ENCODE measurements at places on chromosomes 3 and 15. TPM values are rescaled to one million over a fixed set of nuclear protein-coding genes. Genes with fewer than 3 reads are reported as not detected.

DNA sequence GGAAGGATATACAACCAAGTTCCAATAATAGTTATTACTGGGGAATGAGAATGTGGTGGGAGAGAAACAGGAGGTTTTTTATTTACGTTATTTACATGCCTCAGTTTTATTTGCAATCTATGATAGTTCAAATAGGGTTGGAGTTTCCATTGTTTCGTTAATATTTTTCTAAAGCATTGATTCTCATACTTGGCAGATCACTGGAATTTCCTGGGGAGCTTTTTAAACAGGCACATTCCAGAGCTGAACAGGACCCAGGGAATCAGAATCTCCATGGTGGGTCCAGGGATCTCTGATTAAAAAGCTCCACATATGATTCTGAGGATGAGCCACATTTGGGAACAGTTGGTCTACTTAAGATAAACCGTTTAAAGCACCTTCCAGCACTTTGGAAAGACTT lies 123.9 kb downstream of the IL20RB start:
- no peaks in the 10 kb centered on the region for H3K36me3 ChIP-seq
- no peak overlapping the region for H3K4me3 ChIP-seq
- no peak for DNase-seq
- no peaks in the 10 kb centered on the region for H3K27me3 ChIP-seq

GRCh38 chr15:75230016-75230343 lies 28.2 kb upstream of the GOLGA6C start:
- H3K36me3 ChIP-seq, result no peaks in the 10 kb centered on the region
- no peak overlapping the region for H3K4me3 ChIP-seq
- no peaks in the 10 kb centered on the region for H3K4me1 ChIP-seq
- no peaks in the 10 kb centered on the region for H3K27me3 ChIP-seq
- DNase-seq, result no peak
- no peak overlapping the region for H3K27ac ChIP-seq

DNA sequence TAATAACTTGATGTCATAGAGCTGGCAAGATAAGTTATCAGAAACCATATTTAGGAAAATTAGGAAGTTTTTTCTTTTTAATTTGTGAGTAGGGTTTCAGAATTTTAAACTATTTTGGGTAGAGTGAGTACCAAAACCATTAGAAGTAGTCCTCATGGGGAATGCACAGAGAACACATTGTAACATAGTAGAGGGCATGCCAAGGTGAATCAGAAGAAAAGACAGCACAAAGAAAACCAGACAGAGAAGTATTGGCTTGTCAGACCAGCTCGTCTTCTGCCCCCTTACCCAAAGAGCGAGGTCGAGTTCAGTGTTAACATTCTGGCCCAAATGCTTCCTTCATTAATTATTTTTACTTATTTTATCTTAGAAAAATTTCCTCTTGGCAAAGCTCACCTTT lies 121.3 kb upstream of the SAMMSON start:
- H3K27ac ChIP-seq, result no peak overlapping the region
- H3K4me1 ChIP-seq, result no peaks in the 10 kb centered on the region
- DNase-seq, result no peak
- no peaks in the 10 kb centered on the region for H3K27me3 ChIP-seq
- no peak overlapping the region for H3K4me3 ChIP-seq
- no peaks in the 10 kb centered on the region for H3K36me3 ChIP-seq

- H3K27me3 ChIP-seq, result no peaks in the 10 kb centered on the region
- H3K4me1 ChIP-seq, result no peaks in the 10 kb centered on the region
- no peaks in the 10 kb centered on the region for H3K36me3 ChIP-seq
- no peak overlapping the region for H3K27ac ChIP-seq
- no peak overlapping the region for H3K4me3 ChIP-seq
These were observed 110.9 kb downstream of the COL6A6 start for GRCh38 chr3:130627882-130628281.

GRCh38 chr15:61130950-61131942 lies 97.9 kb downstream of the RORA start:
- DNase-seq, result no peak
- H3K27me3 ChIP-seq, result no peaks in the 10 kb centered on the region
- H3K27ac ChIP-seq, result no peak overlapping the region
- no peaks in the 10 kb centered on the region for H3K36me3 ChIP-seq
- H3K4me1 ChIP-seq, result no peaks in the 10 kb centered on the region

DNA sequence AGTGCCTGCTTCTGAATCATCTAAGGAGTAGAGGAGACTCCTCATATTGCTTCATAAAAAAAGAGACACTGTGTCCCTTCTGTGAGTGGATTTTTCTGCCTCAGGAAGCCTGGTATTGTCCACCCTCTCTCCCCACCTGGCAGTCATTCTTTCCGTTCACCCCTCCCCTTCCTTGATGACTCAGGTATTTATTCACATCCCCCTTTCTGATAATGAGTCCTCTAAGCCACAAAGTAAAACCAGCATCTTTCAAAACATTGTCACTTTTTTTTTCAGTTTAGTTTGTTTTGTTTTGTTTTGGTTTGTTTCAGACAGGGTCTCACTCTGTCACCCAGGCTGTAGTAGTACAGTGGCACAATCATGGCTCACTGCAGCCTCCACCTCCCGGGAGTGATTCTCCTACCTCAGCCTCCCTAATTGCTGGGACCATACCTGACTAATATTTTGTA lies 65.2 kb upstream of the UBE2E1 start:
- DNase-seq, result no peak
- no peak overlapping the region for H3K27ac ChIP-seq
- peaks cover 2% of the 10 kb centered on the region for H3K27me3 ChIP-seq
- no peaks in the 10 kb centered on the region for H3K36me3 ChIP-seq

DNA sequence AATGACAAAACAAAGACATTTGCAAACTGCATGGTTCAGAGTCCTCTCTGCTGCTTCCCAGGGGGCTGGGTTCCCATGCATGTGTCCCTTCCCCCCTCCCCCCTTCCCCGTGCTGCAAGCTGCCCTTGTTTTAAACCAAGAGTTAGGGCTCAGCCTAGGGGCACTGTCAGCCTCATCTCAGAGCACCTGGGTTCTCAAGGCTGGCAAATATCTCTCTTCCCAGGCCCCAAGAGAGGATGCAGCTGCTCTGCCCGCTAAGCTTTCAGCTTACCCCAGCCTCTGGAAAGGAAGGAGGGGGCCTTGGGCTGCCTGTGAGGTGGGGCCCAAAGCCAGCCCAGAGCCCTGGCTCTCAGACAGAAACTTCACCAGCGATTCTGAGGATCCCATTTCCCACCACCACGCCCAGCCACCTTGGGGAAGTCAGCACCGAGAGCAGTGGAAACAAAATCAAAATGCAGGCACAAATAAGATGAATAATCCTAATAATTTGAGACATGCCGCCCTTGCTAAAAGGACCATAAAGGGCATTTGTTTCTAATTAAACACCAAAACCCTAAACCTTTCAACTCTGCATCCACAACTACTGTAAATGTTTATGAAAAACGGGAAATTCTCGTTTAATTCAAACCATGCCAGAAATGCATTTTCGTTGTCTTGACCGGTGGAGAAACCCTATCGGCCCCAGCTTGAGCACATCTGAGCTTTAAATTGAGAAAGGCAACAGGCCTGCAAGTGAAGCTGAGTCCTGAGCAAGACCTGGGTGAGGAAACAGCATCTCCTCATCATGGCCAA lies 67.7 kb upstream of the WNT5A start:
- H3K27ac ChIP-seq, result no peak overlapping the region
- H3K36me3 ChIP-seq, result no peaks in the 10 kb centered on the region
- no peak for DNase-seq
- no peaks in the 10 kb centered on the region for H3K4me1 ChIP-seq

- H3K27me3 ChIP-seq, result no peaks in the 10 kb centered on the region
- H3K36me3 ChIP-seq, result no peaks in the 10 kb centered on the region
- H3K27ac ChIP-seq, result no peak overlapping the region
- no peak overlapping the region for H3K4me3 ChIP-seq
- DNase-seq, result no peak
- H3K4me1 ChIP-seq, result peaks cover 15% of the 10 kb centered on the region
These were observed 145.5 kb downstream of the UACA start for GRCh38 chr15:70617911-70618287.

- no peaks in the 10 kb centered on the region for H3K36me3 ChIP-seq
- no peak overlapping the region for H3K4me3 ChIP-seq
- H3K27ac ChIP-seq, result no peak overlapping the region
- H3K27me3 ChIP-seq, result no peaks in the 10 kb centered on the region
- DNase-seq, result no peak
These were observed 14.9 kb downstream of the DPH3 start for GRCh38 chr3:16249886-16250285.

GRCh38 chr3:186456731-186457191 lies 87.4 kb downstream of the CRYGS start:
- no peaks in the 10 kb centered on the region for H3K36me3 ChIP-seq
- H3K4me3 ChIP-seq, result no peak overlapping the region
- no peaks in the 10 kb centered on the region for H3K4me1 ChIP-seq
- H3K27ac ChIP-seq, result no peak overlapping the region
- DNase-seq, result no peak
- H3K27me3 ChIP-seq, result no peaks in the 10 kb centered on the region

- H3K27ac ChIP-seq, result no peak overlapping the region
- no peak overlapping the region for H3K4me3 ChIP-seq
- no peaks in the 10 kb centered on the region for H3K36me3 ChIP-seq
- H3K27me3 ChIP-seq, result no peaks in the 10 kb centered on the region
- no peaks in the 10 kb centered on the region for H3K4me1 ChIP-seq
These were observed 45.1 kb upstream of the LPP start for GRCh38 chr3:188108703-188109412.

- no peaks in the 10 kb centered on the region for H3K4me1 ChIP-seq
- H3K27me3 ChIP-seq, result peaks cover 8% of the 10 kb centered on the region
- no peak overlapping the region for H3K4me3 ChIP-seq
- DNase-seq, result no peak
- H3K27ac ChIP-seq, result no peak overlapping the region
- H3K36me3 ChIP-seq, result no peaks in the 10 kb centered on the region
These were observed 23.6 kb upstream of the CADPS start for GRCh38 chr3:62898530-62899496.

- H3K36me3 ChIP-seq, result no peaks in the 10 kb centered on the region
- no peak overlapping the region for H3K27ac ChIP-seq
- DNase-seq, result no peak
- H3K4me1 ChIP-seq, result no peaks in the 10 kb centered on the region
- no peak overlapping the region for H3K4me3 ChIP-seq
- H3K27me3 ChIP-seq, result no peaks in the 10 kb centered on the region
These were observed 653.9 kb downstream of the ROBO1 start for GRCh38 chr3:79113876-79114275.

- H3K27me3 ChIP-seq, result no peaks in the 10 kb centered on the region
- H3K36me3 ChIP-seq, result no peaks in the 10 kb centered on the region
- H3K4me3 ChIP-seq, result no peak overlapping the region
- no peaks in the 10 kb centered on the region for H3K4me1 ChIP-seq
These were observed 121.2 kb downstream of the MECOM start for GRCh38 chr3:169542331-169542751.

DNA sequence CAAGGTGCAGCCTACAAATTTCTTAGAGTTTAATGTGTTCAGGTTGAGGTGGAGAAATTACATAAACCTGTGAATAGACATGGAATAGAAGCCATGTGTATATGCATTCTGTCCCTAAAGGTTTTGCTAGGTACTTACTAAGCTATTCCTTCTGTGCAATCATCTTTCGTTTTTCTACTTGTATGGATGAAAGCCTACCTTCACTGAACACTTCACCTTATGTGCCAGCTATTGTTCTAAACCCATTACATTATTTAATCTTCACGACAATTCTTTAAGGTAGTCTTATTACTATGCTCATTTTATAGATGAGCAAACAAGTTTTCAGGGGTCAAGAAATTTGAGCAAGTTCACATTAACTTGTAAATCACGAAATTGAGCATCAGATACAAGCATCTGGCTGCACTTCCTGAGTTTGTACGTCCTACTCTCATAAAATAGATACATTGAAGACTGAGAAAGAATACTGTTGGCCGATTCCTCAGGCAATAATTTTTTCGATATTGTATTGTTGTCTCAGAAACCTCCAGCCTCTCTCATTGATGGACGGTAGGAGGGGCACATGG lies 635 bp upstream of the RCN2 start:
- DNase-seq, result no peak
- peaks cover 8% of the 10 kb centered on the region for H3K36me3 ChIP-seq
- H3K27me3 ChIP-seq, result no peaks in the 10 kb centered on the region
- peak overlapping the region; percentile 94 for H3K4me3 ChIP-seq
- H3K27ac ChIP-seq, result peak overlapping the region; percentile 32

- no peaks in the 10 kb centered on the region for H3K4me1 ChIP-seq
- no peak overlapping the region for H3K4me3 ChIP-seq
- H3K36me3 ChIP-seq, result no peaks in the 10 kb centered on the region
- no peak overlapping the region for H3K27ac ChIP-seq
- H3K27me3 ChIP-seq, result no peaks in the 10 kb centered on the region
These were observed 441.2 kb downstream of the ROBO1 start for GRCh38 chr3:79326642-79327041.

DNA sequence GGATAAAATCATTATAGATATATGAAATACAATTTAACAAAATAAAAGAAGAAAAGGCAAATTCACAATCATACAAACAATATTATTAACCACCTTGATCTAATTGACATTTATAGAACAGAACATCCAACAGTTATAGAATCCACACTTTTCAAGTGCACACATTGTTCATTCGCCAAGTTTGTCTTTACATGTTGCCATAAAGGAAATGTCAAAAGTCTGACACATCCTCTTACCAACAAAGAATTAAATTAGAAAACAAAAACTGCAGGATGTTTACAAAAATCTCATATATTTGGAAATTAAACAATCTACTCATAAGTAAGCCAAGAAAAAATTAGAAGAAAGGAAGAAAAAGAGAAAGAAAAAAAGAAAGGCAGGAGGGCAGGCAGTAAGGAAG lies 909.2 kb upstream of the EPHA6 start:
- DNase-seq, result no peak
- H3K27me3 ChIP-seq, result no peaks in the 10 kb centered on the region
- no peak overlapping the region for H3K4me3 ChIP-seq
- no peak overlapping the region for H3K27ac ChIP-seq
- no peaks in the 10 kb centered on the region for H3K4me1 ChIP-seq

- peaks cover 3% of the 10 kb centered on the region for H3K36me3 ChIP-seq
- no peak for DNase-seq
- H3K4me3 ChIP-seq, result no peak overlapping the region
- no peaks in the 10 kb centered on the region for H3K4me1 ChIP-seq
These were observed 37.8 kb downstream of the DLG1 start for GRCh38 chr3:197260491-197261163.

Gene SEMA6D
- polyA plus RNA-seq, result 4.3 TPM

Gene CFAP92
- polyA plus RNA-seq, result 0.06 TPM

Gene RASL12
- polyA plus RNA-seq, result 0.57 TPM

Gene OR5K2
- polyA plus RNA-seq, result not detected

Gene MCF2L2
- not detected for polyA plus RNA-seq

Gene PIGZ
- polyA plus RNA-seq, result 0.99 TPM

Gene DUOX2
- 0.06 TPM for polyA plus RNA-seq

Gene DCP1A
- 3.5 TPM for polyA plus RNA-seq

Gene TRH
- not detected for polyA plus RNA-seq

Gene PRSS50
- 0.02 TPM for polyA plus RNA-seq

Gene SPINK8
- not detected for polyA plus RNA-seq

Gene BLM
- 0.43 TPM for polyA plus RNA-seq

Gene KIF15
- polyA plus RNA-seq, result 0.33 TPM

Gene CA12
- polyA plus RNA-seq, result 0.07 TPM

Measured in liver (tissue), 10 donors.